ENCODE measurements at places on chromosomes 13 and 19.

DNA sequence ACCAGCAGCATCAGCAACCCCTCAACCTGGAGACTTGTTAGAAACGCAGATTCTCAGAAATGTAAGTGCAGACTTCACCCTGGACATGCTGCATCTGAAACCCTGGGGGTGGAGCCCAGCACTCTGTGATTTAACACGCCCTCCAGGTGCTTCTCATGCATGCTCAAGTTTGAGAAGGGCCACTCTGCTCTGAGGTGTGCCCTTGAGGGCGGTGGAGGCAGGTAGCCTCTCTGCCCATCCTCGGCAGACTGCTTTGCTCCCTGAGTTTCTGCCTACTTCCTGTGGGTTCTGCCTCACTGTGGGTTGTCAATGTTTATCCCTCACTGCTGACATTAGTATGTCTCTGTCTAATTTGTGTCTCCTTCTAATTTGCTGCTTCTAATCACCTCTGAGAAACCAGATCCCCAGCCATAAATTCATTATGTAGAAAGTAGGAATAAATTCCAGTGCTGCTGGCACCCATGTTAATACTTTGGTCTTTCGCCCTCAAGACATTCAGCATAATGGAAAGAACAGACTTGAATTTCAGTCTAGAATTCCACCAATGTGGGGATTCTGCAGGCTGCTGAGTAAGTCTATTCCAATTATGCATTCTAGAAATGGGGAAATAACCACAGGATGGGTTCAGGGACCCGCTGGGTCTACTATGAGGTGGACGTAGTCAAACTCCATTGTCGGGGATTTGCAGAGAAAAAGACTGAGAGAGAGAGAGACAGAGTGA is 51.3 kb upstream of the CYSLTR2 start:
- DNase-seq = no peak

DNA sequence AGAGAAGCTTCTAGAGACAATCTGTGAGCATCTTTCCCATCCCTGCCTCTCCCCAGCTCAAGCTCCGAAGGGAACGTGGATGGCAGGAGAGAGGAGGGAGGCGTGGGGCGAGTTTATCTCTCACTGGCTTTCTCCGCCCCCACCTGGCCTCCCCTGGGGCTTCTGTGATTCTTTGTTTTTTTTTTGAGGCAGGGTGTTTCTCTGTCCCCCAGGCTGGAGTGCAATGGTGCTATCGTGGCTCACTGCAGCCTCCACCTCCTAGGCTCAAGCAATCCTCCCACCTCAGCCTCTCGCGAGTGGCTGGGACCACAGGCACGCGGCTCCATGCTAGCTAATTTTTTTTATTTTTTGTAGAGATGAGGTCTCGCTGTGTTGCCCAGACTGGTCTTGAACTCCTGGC is 23.0 kb downstream of the EFNA2 start:
- DNase-seq = no peak

- DNase-seq = no peak
Measured at GRCh38 chr19:53552001-53552721, 14.2 kb downstream of the ZNF331 start.

- DNase-seq = no peak
Measured at GRCh38 chr13:113542751-113543424, 41.7 kb upstream of the TFDP1 start.

GRCh38 chr13:60572855-60573254 is 175.8 kb downstream of the TDRD3 start:
- DNase-seq = no peak

- no peak for DNase-seq
Measured at GRCh38 chr19:12672744-12673143, 6.1 kb downstream of the WDR83 start.

- no peak for DNase-seq
Measured at GRCh38 chr19:39148939-39149529, 23.4 kb downstream of the PAK4 start.

DNA sequence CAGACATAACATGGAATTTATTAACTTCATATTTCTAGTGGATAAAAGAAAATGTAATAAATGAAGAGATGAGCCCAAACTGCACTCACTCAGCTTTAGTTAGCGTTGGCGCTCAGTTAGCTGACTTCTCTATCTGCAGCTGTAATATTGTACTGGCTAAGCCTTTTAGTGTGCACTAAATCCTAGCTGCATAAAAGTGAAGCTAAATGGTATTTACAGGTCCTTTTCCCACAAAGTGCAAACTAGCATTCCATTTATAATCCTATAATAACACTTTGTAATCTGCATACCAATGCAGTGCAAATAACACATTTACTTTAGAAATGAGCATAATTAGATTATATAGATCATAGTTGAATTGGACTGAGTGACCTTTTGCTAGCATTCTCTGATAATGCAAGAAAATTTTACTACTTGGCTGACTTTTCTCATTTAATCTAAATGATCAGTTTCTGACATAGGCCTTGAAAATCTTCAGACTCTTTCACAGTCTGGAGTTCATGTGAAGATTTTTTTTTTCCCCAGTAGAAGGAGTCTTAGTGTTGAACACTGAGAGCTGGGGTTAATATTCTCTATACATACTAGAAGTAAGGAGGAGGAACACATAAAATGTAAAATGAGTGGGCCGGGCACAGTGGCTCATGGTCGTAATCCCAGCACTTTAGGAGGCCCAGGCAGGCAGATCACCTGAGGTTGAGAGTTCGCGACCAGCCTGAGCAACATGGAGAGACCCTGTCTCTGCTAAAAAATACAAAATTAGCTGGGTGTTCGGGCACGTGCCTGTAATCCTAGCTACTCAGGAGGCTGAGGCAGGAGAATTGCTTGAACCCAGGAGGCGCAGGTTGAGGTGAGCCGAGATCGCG is 1426.4 kb downstream of the PCDH9 start:
- no peak for DNase-seq

GRCh38 chr19:47704024-47704423 is 9.2 kb upstream of the EHD2 start:
- no peak for DNase-seq

DNA sequence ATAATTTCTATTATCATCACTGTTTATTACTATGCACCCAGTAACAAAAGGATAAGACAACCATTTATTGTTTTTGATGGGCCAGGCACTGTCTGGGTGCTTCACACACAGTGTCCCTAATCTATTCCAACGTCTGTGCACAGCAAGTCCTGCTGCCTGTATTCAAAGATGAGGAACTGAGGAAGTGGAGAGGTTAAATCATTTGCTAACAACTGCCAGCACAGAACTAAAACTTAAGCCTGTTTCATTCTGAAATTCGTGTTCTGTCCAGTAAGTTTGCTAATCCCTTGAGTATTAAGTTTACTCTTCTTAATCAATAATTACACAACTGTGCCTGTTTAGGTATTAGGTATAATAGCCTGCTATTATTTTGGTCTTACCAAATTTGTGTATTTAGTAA is 41.9 kb downstream of the TEX26 start:
- DNase-seq = no peak

DNA sequence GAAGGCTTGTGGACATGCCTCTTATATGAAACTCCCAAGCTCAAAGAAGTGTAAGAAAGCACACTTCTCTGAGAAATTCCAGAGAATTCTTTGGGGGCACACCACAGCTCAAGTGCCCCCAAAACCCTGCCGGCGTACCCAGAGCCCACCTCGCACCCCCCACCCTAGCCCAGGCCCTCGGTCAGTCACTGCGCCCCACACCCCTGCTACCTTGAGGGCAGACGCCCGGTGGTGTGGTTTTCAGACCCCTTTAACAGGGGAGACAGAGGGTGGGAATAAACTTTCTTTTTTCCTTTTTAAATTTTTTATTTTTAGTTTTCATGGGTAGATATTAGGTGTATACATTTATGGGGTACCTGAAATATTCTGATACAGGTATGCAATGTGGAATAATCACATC is 29.5 kb downstream of the PEPD start:
- DNase-seq = no peak

DNA sequence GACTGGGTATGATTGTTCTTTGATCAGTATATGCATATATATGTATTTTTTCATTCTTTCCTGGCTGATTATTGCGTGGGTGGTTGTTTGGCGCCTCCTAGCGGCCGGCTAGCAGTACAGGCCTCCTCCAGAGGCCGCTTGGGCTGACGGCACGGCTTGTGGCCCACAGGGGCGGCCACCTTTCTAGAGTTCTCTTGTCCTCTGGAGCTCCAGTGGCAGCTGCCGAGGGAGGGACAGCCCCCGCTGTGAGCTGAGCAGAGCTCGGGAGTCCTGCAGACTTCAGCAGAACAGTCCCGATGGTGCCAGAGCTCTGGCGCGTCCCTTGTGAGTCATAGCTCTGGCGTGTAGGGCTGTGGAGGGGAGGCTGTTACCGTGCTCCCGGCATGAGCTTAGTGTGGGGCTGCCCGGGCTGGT is 22.5 kb upstream of the ZNF429 start:
- DNase-seq = no peak

- no peak for DNase-seq
Measured at GRCh38 chr13:23701636-23702035, 131.4 kb downstream of the TNFRSF19 start.

DNA sequence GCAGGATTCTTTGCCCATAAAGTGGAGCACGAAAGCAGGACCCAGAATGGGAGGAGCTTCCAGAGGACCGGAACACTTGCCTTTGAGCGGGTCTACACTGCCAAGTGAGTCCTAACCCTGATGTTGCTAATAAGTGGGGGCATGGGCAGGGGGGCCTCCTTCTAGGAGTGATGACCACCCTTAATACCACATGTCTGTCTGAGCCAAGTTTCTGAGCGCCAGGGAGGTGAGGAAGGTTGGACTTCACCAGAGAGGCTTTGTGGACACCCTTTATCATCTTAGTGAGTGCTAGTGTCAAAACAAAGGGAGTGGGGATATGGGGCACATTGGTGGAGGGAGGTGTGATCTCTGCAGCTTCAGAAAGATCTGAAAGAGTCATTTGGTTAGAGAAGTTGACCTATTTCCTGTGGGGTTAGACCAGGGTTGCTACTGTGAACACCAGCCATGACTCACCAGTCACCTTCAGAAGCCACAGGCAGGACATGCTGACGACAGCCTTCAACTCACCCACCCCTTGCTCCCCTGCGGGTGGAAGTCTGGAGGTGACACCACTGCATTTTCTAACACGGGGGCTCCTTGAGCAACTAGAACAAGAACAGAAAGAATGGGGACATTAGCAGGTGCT is 8.8 kb downstream of the ALOX5AP start:
- peak; percentile 39 for DNase-seq

DNA sequence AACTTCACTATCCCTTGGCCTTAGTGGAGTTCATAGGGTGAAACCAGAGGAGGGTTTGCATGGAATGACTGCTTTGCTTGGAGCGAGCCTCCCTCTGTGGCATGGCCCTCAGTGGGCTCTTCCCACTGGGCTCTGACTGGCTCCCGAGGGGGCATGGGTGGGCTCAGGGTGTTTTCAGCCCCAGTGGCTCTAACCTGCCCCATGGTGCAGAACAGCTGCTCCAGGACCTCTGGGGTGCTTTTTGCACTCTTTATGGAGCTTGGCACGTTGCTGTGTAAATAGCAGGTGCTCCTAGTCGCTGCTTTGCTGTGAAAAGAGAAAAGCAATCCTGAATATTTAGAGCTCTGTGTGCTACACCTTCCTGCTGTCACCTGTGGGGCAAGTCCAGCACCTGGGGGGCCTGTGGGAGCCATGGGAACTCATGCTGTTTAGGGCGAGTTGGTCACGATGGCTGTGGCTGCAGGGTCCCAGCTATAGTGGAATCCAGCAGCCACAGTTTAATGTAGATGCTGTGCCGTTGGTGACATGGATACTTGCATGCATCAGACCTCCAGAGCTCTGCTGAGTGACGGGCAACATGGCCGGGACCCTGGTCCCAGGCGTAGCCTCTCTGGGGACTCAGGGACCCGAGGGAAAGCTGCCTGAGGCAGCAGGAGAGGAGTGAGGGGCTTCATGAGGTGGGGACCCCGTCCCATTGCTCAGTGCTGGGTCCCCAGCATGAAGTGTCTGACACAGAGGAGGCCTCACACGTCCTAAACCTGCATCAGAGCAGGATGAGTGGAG is 14.3 kb upstream of the MCF2L start:
- no peak for DNase-seq

DNA sequence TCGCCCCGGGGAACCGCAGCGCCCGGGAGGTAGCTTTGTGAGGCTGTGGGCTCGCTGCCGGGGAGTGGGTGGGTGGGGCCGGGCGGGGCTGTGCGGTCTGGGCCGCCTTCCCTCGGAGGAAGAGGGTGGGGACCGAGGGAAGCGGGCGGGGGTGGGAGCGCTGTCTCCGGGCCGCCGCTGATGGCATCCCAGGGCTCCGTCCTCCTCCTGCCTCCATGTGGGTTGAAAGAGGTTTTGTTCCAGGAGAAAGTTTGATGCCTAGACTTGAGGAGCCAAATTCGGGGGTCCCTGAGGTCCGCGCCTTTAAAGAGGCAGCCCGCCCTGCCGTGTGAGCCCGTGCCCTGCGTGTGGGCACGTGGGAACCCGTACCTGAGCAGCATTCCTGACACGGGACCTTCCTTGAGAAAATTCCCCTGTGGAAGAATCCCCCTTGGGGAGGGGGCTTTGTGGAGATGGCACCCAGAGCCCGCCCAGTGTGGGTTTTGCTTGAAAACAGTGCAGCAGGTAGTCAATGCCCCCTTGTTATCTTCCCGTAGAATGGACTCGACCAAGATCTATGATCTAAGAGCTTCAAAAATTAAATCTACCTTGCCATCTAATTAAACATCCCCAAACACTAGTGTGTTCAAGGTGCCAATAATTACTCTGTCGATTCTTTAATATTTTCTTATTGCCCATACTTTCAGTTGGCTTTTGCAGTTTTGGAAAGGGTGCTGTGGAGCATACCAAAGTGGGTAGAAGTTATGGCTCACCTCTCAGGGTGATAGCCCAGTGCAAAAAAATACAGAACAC is 107.8 kb downstream of the RXFP2 start:
- DNase-seq = no peak

DNA sequence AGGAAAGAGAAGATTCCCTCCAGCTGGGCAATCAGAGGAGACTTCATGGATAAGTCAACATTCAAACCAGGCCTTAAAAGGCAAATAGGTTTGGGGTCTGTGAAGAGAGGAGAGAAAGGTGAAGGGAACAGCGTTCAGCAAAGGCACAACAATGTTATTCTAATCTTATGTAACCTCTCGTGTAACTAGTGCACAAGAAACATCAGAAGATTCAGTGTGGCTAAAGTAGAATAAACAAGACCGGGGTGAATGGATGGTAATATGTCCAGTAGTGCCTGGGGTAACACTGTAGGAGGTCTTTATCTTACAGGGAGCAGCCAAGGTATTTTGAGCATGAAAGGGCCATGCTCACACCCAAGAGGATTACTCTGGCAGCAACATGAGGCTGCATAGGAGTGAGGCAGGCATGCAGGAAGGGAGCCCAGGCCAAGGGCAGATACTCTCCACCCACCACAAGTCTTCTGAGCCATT is 24.1 kb downstream of the LHFPL6 start:
- no peak for DNase-seq

- no peak for DNase-seq
Measured at GRCh38 chr13:92613921-92614320, 612.7 kb upstream of the GPC6 start.

Measured in Caki2 (cell line).